Hypothalamus (tissue), 51 donors: ENCODE measurements at places on chromosomes 6 and 20.

- DNase-seq = no peak
Observed at GRCh38 chr6:108027056-108027455, 47.5 kb downstream of the OSTM1 start.

GRCh38 chr6:126812010-126812409, 306.5 kb upstream of the RSPO3 start:
- no peak for DNase-seq

- no peak for DNase-seq
Observed at GRCh38 chr6:137043710-137044365, 927 bp downstream of the IL20RA start.

DNA sequence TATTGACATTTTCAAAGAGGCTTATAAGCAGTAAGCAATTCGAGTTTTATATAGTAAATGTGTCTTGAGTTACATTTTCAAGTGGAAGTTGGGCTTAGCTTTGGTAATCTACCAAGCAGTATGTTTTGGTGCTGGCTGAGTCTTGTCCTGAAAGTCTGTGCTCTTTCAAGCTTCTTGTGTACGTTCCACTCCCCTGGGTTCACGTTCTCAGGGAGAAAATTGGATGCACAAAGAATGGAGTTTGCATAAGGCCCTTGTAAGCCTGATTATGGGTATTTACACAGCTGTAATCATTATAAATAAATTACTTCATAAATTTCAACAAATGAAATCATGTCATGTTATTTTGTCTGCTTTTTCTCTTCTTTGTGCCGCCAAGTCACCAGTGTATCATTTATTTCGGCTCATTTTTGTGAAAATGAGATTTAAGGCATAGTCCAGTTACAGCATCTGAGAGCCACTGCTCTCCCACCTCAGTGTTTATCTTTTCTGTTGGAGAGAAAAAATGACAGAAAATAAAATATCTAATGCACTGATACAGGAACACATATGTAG, 262.5 kb downstream of the BTBD3 start:
- DNase-seq = no peak

GRCh38 chr6:38867726-38868125, 152.6 kb downstream of the DNAH8 start:
- no peak for DNase-seq

DNA sequence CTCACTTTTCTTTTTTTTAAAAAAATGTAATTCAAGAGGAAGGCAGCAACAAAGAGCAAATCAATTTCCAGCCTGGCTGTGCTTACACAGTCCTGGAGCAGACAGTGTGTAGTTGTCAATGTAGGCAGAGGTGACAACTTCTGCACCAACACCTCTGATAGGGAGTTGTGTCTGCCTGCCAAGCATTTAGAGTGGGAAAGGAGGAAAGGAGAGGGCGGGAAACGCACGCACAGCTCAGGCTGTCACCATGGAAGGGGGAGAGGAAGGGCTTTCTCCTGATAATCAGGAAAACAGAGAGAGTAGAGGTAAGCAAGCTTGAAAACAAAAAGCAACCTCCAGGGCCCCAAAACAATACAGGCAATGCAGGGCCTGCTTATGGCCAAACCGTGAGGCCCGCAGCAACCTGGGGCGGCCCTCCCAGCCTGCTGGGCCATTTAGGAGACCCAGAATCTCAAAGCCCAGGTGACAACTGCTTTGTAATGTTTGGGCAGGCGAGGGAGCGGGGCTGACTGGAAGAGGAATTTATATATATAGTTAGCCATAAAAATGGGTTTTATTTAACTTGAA, 41.5 kb upstream of the GFOD1 start:
- DNase-seq = no peak

DNA sequence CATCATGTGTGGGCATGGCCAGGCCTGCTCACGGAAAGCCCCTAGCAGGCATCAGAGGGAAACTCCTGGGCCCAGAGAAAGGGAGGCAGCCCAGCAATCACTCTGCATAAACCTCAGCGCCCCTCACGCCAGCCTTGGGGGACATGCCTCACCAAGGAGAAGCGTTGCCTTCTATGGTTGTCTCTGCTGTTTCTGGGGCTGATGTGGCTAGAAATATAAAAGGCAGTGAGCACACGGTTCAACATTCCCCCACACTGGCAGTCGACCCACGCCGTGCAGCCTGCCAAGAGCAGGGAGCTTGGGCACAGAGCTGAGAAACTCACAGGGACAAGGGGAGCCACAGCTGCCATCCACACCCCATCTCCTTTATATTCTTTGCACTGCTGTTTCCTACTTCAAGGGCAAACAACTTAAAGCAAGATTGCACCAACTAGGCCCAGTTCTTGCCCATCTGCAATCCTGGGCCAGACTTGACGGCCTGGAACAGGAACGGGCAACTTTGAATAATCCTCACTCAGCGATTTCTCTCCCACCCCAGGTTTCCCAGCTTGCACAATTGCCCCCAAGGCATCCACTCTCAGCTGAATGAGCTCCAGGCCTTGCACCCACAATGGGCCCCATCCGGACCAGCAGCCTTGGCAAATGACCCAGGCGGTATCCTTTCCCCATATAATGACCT, 35.5 kb upstream of the FOXC1 start:
- peak; percentile 65 for DNase-seq

GRCh38 chr20:21665687-21666446, 39.6 kb upstream of the PAX1 start:
- DNase-seq = no peak

GRCh38 chr6:166436195-166437139, 53.7 kb upstream of the MPC1 start:
- no peak for DNase-seq

DNA sequence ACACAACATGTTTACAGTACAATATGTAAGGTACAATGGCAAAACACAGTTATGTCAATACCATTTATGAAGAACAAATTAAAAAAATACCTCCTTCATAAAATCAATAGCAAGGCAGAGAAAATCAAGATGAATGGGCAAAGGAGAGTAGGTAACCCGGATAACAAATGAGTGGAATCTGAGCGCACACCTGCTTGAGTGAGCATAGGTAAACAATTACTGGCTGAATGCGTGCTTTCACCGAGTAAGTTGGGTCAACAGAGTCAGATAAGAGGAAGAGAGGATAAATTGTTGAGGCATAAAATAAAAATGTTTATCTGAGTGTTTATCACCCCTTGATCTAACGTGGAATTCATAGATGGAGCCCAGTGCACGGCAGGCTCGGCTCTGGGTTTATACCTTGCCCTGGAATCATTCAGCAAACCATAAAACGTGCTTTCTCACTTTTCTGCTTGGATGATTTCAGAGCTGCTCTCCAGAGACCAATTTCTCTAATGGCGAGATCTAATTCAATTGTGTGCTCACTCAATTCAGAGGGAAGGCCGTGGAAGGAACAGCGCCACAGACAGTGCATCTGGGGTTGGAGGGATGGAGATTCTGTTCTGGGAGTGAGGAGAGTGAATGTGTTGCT, 224.8 kb upstream of the MAP3K7 start:
- DNase-seq = no peak

DNA sequence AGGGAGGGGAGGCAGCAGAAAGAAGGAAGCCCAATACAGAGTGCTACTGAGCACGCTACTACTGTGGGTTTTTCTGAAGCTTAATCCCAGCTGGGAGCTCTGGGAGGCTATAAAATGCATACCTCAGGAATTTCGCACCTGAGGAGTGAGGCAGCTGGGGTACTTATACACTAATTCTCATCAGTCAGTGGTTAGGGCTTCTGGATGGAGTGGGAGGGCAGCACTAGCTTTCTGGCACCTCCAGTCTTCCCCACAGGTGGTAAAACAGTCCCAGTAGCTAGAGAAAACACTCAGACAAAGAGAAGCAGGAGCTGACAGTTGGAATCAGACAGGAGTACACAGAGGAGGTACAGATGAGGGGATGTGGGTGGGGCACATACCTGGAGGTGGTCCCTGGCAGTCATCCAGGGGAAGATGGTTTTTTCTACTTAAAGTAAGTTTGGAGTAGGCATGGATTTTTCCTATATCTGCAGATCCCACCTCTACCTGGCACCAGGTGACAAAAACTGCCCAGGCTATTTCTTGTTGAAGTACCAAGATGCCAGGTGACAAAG, 37.8 kb downstream of the CPXM1 start:
- no peak for DNase-seq

GRCh38 chr6:135410856-135411255, 86.7 kb downstream of the AHI1 start:
- DNase-seq = no peak

GRCh38 chr20:52196845-52197244, 5.3 kb upstream of the ZFP64 start:
- no peak for DNase-seq

DNA sequence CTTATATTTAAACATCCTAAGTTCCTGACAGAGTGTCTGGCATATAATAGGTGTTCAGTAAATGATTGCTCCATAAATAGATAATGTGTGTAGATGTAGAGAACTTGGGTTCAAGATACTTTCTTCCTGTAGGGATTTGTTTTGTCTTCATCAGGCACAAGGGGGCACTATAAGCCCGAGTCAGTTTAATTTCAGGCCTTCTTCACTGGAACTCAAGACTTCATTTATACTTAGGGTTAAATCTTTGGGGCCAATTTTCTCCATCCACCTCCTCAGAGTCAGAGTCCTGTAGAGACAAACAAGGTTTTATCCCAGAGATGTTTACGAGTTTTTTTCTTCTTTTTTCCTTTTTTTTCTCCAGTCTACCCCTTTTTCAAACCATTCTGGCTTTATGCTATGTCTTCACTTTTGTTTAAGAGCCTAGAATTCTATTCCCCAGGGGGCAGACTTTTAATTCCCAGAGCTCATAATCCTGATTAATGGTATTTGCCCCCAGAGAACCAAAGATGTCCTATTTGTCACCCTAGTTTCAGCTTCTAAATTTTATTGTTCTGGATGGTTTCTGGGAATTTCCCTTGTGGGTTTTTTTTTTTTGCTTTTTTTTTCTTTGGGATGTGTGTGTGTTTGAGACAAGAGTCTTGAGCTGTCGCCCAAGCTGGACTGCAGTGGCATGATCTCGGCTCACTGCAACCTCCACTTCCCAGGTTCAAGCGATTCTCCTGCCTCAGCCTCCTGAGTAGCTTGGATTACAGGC, 88.4 kb downstream of the HFE start:
- no peak for DNase-seq
